ENCODE measurements at places on chromosomes 3 and 15.

GRCh38 chr15:69421498-69421897 is 7.3 kb downstream of the KIF23 start:
- no peak for DNase-seq

- DNase-seq = no peak
Measured at GRCh38 chr3:154122912-154123559, 1.8 kb downstream of the ARHGEF26 start.

- no peak for DNase-seq
Measured at GRCh38 chr15:33913459-33913858, 54.8 kb upstream of the CHRM5 start.

- DNase-seq = no peak
Measured at GRCh38 chr3:78204977-78205376, 1165.1 kb downstream of the ROBO2 start.

- no peak for DNase-seq
Measured at GRCh38 chr3:195999896-196000295, 82.0 kb downstream of the TFRC start.

- DNase-seq = no peak
Measured at GRCh38 chr15:77969055-77969454, 108.5 kb downstream of the TBC1D2B start.

GRCh38 chr3:14608298-14608697 is 43.3 kb upstream of the CCDC174 start:
- DNase-seq = no peak

Measured in iPS DF 19.7 (cell line).